ENCODE measurements at places on chromosomes 7 and 10.

- DNase-seq: no peak
These were observed 53.0 kb downstream of the TMEM229A start for GRCh38 chr7:123979876-123980275.

GRCh38 chr10:98249134-98249533, 18.9 kb downstream of the LOXL4 start:
- no peak for DNase-seq

DNA sequence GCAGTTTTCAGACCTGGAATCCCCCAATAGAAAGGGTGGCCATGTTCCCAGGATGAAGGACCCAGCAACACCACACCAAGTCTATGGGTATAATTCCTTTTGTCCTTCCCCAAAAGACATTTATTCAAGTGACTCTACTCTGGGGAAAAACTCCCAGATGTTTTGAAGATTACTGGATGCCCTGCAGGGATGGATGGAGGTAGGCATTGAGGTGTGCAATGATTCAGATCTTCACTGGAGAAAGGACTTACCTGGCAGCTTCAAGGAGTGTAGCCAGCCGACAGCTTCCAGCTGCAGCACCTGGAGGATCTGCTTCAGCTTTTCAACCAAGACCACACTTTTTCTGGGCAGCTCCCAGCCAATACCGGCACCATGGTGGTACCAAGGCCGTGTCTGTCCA, 172.0 kb downstream of the BAMBI start:
- DNase-seq: no peak

- DNase-seq: peak; percentile 32
These were observed 879 bp downstream of the NUDT5 start for GRCh38 chr10:12194752-12195271.

DNA sequence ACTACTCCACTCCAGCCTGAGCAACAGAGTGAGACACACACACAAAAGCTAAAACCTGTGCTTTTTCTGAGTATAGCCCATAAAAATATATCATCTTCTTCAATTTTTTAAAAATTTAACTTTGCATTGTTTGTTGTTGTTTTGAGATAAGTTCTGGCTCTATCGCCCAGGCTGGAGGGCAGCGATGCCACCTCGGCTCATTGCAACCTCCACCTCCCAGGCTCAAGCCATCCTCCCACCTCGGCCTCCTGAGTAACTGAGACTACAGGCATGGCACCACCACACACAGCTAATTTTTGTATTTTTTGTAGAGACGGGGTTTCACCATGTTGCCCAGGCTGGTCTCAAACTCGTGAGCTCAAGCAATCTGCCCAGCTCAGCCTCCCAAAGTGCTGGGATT, 14.3 kb upstream of the TLX1 start:
- no peak for DNase-seq

- no peak for DNase-seq
These were observed 621 bp upstream of the MORN4 start for GRCh38 chr10:97633921-97634320.

DNA sequence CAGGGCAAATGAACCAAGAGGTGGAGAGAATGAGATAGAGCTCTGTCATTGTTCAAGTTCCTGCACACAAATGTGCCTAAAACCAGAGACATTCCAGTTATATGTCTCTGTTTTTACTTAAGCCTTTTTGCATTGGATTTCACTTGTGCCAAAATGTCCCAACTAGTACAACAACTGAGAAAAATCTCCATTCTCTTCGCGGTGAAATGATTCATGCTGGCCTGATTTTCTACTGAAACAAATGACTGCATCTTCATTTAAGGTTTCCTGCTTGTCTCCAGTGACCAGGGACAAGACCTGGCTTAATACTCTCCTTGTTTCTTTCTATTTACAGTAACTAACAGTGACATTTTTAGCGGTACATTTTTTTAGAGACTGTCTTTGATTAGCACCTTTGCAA, 714.9 kb downstream of the KCNMA1 start:
- DNase-seq: no peak

DNA sequence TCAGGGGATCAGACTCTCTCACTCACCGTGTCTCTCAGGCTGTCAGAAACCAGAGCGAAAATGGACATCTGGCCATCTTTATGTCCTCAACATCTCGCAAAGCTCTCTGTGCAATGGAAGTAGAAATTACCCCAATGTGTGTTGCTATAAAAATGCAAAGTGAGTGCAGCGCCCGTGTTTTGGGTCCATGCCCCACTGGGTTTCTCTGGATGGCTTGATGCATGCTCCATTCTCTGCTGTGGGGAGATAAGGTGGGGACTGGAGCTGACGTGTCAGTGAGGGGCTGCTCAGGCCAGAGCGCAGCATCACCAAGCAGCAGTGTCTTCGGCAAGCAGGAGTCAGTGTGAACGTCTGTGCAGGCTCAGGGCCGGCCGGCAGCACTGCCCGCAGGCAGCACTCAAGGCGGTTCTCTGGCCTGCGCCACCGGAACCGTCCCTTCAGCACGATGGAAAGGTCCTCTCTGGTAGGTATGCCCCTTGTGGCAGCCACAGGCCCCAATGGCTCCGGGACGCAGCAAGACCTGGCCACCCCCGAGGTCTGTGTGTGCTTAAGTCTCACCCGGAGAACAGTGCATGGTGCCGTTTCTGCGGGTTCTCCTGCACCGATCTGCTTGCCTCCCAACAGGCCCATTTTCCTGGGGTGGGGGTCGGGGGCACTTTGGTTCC, 30.2 kb downstream of the WDR86 start:
- DNase-seq: no peak

Measured in inflammatory macrophage treated with lipopolysaccharide for 1 hour (primary cell).